Fibroblast of gingiva (primary cell): ENCODE measurements at places on chromosomes 7 and 10.

GRCh38 chr7:155426543-155427410 is 31.2 kb upstream of the EN2 start:
- DNase-seq = no peak

DNA sequence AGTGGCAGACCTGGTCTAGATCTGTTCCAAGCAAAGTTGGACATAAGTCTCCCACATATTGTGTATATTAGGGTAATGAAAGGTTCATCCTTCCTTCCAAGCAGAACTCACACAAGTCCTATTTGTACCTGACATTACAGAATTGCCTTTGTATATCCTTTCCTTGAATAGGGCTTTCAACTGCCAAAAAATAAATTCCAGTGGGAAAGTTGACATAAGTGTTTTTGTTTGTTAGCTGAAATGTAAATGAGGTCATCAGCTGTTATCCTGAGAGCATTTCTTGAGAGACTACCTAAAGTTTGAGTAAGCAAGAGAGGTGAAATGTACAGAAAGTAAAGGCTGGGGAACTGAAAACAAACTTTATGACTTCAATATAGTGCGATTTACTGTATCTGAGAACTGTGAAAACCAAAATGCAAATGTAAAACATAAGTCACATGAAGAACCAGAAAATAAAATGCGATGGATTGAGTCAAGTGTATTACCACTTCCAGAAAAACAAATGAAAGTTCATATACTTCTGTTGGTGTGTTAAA is 527.3 kb upstream of the SEMA3D start:
- DNase-seq = no peak

- DNase-seq = no peak
These were observed 552.3 kb downstream of the PTPRN2 start for GRCh38 chr7:158035343-158035742.

DNA sequence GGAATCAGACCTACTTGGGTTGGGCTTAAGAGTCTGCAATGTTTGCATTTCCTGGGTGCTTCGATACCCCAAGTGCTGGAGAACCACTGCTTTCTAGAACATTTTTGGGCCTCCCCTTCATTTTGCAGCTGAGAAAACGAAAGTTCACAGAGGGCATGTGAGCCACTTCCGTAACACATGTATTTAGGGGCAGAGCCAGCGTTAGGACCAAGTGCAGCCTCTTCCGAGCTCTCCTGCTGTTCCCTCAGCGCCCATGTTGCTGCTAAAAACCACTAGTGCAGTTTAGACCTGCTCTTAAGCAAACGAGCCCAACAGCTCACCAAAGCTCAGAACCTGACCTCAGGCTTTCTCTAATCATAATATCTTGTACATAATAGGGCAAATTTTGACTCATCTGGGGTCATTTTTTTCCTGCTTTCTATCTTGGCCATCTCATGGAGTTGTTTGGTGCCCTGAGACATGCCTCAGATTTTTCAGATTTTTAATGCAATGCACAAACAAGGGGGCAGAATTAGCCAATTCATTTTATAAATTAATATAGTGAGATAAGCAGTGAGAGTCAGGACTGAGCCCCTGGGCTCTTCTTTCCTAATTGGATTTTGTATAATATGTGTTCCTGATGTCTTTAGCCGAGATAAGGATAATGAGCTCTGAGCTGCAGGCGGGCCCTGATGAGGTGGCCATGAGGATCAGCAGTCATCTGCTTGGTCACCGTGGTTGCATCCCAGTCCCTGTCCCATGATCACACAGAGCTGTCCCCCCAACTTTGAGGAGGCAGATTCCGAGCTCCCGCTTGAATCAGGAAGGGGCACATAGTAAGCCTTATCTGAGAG is 12.9 kb downstream of the BAG3 start:
- DNase-seq = peak; percentile 45

- DNase-seq = no peak
These were observed 13.1 kb upstream of the GRB10 start for GRCh38 chr7:50795831-50796230.

GRCh38 chr7:70776627-70777101 is 355.3 kb upstream of the GALNT17 start:
- DNase-seq = peak; percentile 19

GRCh38 chr10:75612904-75613684 is 181.7 kb downstream of the LRMDA start:
- DNase-seq = peak; percentile 36

DNA sequence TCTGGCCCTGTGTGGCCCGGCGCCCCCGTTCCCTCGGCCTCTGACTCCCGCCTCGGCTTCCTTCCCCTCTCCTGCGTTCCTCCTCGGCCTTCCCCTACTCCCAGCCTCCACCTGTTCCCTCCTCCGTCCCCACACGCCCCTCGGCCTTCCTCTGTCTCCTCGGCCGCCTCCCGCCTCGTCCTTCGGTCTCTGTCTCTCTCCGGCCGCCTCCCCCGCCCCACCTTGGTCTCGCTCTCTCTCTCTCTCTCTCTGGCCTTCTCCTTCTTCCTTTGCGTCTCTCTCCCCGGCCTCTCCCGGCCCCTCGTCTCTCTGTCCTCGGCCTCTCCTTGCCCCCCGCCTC is 588 bp downstream of the GET4 start:
- DNase-seq = no peak

DNA sequence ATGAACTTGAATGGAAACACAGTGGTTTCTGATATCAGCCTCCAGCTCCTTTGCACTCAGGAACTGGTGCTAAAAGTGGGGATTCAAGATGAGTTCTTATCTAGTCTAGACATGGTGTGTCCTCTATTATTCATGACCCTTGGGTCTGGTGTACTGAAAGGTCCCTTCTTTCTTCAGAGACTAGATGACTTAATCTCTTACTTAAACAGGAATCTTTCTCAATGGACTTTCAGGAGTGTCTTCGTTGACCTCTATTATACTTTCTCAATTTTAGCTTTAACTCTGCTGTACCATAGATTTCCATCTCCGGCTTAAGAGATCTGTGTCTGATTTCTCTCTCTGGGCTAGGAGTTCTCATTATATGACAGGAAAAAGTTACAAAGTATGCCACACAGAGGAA is 83.5 kb upstream of the INHBA start:
- DNase-seq = no peak

- DNase-seq = no peak
These were observed 199.6 kb downstream of the WDR37 start for GRCh38 chr10:1255600-1256431.

- DNase-seq = peak; percentile 40
These were observed 7.1 kb downstream of the PI4K2A start for GRCh38 chr10:97647556-97647955.

DNA sequence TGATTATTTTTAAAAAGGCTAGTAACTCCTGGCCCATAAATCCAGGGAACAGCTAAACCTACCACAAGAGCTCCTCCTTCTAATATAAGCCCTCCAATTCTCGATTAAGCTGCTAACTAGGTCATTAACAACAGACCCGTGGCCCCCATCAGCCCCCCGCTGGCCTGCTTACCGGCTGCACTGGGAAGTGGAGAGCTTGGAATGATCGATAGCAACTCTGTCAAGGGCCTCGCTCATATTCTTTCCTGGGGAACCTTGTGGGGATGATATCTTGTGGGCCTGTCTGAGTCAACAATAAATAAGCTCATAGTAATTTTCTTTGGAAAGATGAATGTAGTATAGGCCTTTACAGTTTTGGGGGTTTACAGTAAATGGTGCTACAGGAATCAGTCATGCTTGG is 353.5 kb downstream of the TCERG1L start:
- no peak for DNase-seq

- DNase-seq = no peak
These were observed 246.2 kb upstream of the SEMA3C start for GRCh38 chr7:81165070-81165469.

GRCh38 chr7:68691261-68692216 is 906.7 kb upstream of the AUTS2 start:
- peak; percentile 62 for DNase-seq

DNA sequence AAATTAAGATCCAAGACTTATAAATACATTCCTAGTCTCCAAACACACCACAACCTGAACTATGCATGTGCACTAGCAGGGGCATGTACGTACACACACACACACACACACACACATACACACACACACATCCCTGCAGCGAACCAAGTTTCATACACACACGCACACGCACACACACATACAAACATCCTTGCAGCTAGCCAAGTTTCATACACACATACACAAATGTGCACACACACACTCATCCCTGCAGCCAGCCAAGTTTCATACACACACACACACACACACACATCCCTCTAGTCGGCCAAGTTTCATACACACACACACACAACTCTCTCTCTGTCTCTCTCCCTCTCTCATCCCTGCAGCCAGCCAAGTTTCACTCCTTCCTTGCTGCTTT is 82.7 kb upstream of the WIPF3 start:
- DNase-seq = peak; percentile 38

- no peak for DNase-seq
These were observed 24.3 kb downstream of the PDZD8 start for GRCh38 chr10:117350909-117351308.

DNA sequence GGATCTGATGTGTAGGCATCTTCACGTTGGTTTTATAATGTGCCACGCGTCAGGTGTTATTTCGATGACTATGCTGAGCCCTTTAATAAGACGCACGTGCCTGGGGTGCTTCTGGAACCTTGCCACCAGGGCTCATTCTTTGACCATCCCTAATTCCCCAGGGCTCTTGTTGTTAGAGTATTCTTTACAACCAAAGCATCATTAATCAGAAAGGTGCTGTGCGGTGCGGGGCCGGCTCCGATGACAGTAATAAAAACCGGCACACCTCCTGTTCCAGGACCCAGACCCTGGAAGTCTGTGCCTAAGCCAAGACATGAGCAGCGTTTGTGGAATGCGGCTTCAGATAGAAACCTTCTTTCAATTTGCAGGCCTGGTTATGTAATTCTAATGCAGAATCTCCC is 58.4 kb downstream of the MGMT start:
- DNase-seq = peak; percentile 38

DNA sequence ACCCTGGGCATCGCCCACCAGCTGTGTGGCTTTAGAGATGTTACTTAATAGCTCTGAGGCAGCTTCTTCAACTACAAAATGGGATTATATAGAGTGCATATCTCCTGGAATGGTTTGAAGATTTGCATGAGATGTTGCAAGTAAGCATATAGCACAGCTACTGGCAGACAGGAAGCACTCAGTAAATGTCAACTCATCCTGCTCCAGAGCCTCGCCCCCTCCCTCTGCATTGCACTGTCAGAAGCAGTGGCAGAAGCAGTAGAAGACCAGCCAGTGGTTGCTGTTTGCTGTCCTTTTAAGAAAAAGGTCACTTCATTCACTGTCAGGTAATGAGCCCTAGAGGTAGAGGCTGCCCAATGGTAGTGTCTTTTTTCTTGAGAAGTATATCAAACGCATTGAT is 180.0 kb upstream of the GHITM start:
- no peak for DNase-seq

DNA sequence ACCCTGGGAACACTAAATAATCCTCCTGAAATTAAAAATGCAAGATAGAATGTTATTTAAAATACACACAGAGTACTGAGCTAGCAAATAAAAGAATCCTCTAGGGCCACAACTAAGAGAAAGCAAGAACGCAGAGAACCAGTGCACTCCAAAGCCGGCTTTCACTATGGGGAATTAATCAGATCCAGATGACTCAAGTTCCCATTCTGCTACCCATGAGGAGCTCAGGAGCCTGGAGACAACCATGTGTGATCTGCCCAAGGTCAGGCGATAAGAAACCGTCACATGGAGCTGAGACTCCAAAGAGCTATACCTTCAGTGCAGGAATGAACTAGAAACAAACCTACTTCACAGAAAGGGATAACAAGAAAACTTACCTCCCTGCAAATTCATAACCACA is 19.5 kb upstream of the CYREN start:
- peak; percentile 34 for DNase-seq

- no peak for DNase-seq
These were observed 242.4 kb downstream of the SFMBT2 start for GRCh38 chr10:7168414-7168813.

- no peak for DNase-seq
These were observed 192.4 kb upstream of the DKK1 start for GRCh38 chr10:52121688-52122087.

DNA sequence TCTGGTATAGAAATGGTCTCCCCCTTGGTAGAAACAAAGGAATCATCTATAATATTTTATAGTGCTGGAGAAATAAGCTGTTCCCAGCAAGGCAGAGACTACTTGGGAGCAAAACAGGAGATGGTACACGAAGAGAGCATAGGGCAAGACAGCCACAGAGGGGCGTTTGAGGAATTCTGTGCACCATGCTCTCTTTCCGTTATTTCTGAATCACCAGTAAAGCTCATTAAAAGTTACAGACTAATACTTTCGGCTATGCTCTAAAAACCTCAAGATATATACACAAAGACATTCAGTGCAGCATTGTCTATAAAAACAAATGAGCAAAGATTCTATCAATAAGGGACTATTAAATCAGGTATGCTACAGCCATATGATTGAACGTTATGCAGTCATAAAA is 68.5 kb upstream of the FHIP2A start:
- no peak for DNase-seq

GRCh38 chr7:17313194-17313593 is 14.7 kb downstream of the AHR start:
- DNase-seq = no peak

- no peak for DNase-seq
These were observed 120.0 kb upstream of the PLPP4 start for GRCh38 chr10:120336911-120337540.

DNA sequence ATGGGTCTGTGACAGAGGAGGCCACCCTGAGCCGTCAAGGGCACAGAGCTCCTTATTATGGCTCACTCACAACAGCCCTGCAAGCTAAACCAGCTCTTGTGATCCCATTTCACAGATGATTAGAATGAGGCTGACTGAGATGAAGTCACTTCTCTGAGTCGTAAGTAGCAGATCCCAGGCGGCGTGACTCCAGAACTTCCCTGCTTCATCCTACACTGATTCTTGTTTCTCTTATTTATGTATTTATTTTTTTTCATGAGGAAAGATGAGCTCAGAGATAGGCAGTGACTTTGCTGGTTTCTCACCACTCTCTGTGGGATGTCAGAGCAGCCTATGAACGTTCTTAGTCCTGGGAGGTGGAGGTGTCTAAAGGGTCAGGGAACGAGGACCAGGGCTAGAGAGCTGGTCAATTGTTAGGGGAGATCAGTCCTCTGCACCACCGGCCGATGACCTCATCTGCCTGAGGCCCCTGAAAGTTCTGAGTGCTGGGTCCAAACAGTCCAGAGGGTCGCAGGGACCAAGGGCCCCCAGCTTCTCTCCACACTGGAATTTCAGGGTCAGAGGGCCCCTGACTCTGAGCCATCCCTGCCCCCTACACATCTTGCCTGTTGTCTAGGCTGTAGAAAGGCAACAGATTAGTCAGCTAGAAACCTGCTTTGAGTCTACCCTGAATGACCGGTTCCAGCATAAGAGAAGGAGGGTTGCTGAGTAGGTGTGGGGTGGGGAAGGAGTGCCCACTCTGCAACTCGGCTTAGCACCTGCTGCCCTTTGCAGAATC is 17.9 kb downstream of the CLRN3 start:
- DNase-seq = no peak

GRCh38 chr10:116888380-116889055 is 39.2 kb downstream of the ENO4 start:
- DNase-seq = peak; percentile 57

GRCh38 chr7:13226385-13226784 is 539.0 kb downstream of the ARL4A start:
- DNase-seq = no peak
